ENCODE measurements at places on chromosomes 6 and 20.

DNA sequence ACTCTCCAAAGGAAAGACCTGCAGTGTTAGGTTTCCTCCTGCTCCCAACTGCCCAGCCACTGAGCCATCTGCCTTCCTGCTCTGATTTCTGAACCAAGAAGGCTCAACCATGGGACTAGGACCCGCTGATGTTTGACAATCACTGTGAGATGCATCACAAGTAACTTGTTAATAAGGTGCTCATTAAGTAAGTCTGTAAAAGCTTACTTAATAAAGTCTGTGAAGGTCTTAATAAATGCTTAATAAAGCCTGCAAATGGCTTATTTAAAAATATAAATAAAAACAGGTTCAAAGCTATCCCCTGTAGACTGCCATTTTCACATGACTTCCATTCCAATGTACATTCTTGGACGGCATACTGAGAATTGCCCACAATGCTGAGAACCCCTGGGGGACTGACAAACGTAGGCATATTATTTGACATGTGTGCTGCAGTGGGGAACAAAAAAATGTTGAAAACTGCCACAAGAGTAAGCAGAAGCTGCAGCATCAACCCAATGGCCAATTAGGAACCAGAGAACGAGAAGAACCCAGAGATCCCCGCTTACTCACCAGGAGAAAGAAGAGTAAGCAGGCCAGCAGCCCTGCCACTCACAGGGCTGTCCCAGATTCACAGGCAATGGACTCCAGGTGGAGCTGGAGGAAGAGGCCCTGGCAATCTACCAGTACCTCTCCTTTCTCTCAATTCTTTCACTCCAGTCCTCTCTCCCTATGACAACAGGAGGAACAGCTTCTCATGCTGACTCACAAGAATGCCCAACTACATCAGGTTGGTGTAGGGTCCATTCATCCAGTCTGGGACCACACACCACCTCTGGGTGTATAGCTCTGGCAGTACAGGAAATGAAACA lies 19.5 kb downstream of the KIF13A start:
- DNase-seq, result no peak

DNA sequence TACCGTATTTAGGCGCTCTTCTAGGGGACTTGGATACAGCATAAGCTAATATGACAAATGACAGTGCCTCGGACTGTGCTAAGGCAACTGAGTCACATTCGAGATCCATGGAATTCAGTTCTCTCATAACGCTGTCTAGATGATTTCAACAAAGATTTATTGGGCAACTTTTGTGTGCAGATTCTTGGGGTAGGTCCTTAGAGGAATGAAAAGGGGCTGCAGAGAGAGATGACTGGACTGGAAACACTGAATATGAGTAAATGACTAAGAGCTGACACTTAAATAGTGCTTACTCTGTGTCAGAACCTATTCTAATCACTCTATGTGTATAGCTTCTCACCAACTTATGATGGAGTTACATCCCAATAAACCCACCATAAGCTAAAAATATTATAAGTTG lies 36.4 kb upstream of the MARCKS start:
- no peak for DNase-seq

GRCh38 chr6:29641430-29642148 lies 8.6 kb upstream of the GABBR1 start:
- DNase-seq, result no peak

DNA sequence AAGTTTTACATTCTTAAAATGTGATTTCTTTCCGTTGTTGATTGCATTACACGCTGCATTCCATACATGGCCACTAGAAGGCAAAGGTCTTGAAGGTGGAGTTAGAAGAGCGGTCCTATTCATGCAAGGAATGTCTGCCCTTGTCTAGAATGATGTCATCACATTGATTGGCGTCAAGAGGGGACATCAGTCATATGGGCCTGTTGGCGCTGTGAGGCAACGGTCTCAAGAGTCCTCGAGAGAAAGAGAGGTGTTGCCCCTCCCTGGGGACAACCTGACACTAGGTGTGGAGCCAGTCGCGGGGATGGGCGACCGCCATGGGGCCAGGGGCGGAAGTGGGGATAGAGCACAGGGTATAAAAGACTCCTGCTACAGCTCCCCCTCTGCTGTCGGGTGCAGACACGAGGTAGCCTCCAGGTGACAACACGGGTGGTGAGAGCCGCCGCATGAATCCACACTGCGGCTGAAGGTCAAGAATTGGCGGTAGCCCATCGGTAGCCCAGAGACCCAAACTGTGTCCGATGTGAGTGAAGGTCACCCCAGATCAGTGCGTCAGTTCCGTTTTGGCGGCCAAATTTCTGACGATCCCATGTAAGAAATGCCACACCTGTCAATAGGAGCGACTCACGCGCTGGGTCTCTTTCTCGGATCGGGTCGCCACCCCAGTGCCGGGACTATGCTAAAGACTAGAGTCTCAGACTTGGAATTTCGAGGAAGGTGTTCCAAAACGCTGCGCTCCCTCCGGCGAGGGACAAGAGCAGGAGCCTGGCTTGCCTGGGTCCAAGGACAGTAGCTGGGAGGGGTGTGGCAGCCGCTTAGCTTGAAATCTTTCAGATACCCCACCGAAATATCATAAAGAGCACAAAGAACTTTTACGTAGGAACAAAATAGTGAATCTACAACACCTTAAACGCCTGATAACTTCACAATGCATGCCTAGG lies 93.2 kb upstream of the ZNF184 start:
- no peak for DNase-seq

GRCh38 chr20:51164731-51165130 lies 141.8 kb upstream of the KCNG1 start:
- DNase-seq, result no peak

GRCh38 chr6:41100871-41101287 lies 28.1 kb downstream of the NFYA start:
- DNase-seq, result no peak

DNA sequence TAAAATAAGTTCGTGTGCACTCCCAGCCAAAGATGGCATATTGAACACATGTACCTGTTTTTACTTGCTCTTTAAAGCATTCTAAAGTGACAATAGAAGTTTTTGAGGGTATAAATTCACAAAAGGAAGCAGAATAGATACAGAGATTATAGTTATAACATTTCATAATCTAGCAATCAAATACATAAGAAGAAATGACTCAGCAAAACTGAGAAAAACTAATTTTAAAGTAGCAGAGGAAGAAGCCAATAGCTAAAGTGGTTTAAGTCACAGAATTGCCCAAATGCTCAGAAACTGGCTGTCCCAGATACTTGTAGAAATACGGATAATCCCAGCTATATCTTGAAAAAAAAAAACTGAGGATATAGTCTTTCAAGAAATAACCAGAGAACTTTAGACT lies 49.2 kb upstream of the TBC1D32 start:
- no peak for DNase-seq
